Forelimb muscle (tissue), 1 donor: ENCODE measurements at places on chromosomes 2 and 18.

- no peak for DNase-seq
These were observed 54.1 kb downstream of the LPIN2 start for GRCh38 chr18:2958819-2959298.

- no peak for DNase-seq
These were observed 137.3 kb downstream of the SETBP1 start for GRCh38 chr18:44817831-44818473.

DNA sequence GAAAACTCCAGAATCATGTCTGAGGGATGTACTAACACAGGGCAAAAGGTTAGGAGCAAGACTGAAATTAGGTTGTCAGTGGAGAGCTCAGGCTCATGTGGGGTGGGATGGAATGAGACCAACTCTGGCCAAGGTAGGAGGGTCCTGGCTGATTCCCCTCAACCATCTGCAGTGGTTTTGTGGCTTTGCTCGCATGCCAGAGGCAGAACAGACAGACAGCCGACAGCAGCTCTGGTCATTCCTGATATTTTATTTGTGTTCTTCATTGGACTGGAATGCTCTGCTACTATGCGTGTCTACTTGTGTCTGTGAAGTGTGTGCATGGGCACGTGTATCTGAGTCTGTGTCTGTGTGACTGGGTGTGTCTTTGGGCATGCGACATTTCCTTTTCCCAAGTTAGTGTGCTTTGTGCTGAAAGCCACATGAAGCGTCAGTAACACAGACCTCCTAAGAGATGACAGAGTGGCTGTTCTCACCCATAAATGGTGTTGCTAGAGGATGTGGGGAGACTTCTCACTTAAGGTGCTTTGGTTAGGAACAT is 239.5 kb downstream of the CNTNAP5 start:
- no peak for DNase-seq

- DNase-seq, result no peak
These were observed 42.7 kb upstream of the ACTR3 start for GRCh38 chr2:113847144-113847543.

- DNase-seq, result no peak
These were observed 446 bp upstream of the COPS7B start for GRCh38 chr2:231785822-231786176.

DNA sequence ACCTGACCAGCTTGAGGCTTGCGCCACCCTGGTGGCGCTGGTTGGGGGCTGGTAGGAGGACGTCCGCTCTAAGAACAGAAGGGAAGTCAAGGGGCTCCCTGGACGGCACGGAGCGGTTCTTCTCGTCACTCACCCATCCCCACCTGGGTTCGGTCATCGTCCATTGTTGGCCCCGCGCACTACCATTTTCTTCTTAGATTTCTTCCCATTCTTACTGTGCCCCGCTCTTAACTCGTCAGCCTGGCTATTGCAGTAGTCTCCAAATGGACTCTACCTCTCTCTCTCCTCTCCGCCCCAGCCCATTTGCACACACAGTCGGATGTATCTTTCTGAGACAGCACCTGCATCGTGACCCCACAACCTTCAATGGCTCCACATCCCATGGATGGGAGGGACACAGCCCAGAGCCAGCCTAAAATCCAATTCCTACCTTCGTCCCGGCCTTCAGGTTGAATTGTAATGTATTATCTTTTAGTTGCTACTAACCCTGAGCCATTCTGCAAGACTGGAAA is 814 bp upstream of the RAB1A start:
- no peak for DNase-seq

DNA sequence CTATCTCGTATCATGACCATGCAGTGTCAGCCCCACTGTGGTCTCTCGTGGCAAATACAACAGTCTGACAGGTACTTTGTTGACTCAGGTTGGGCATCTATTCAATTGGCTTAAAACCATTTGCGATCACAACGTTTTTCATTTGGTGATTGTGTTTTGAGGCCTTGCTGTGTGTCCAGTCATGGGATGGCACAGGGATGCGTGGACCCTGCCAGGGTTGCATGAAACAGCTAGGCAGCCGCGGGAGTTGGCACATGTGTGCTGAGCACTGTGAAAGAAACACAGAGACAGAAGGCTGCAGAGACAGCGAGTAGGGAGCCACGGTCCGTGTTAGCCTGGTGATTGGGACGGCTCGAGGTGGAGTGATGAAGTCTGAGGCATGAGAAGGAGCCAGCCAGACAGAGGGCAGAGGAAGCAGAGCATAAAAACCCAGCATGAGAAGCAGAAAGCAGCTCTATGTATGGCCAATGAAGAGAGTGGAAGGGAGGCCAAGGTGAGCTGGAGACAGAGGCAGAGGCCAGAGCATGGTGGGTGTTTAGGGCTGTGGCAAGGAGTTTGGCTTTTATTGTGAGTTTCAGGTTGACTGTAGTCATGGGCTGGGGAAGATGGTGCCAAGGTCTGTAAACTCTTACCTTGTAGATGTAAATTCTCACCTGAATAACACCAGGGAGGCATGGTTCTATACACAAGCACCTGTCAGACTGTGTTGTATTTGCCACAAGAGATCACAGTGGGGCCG is 31.8 kb upstream of the IL1R1 start:
- DNase-seq, result no peak
